H9 (cell line): ENCODE measurements at places on chromosomes 4 and X. TPM values are rescaled to one million over a fixed set of nuclear protein-coding genes. Genes with fewer than 3 reads are reported as not detected.

- DNase-seq: no peak
Measured at GRCh38 chr4:113221990-113222389, 172.5 kb downstream of the ANK2 start.

GRCh38 chr4:84220990-84221389 lies 278.1 kb downstream of the NKX6-1 start:
- no peak for DNase-seq

DNA sequence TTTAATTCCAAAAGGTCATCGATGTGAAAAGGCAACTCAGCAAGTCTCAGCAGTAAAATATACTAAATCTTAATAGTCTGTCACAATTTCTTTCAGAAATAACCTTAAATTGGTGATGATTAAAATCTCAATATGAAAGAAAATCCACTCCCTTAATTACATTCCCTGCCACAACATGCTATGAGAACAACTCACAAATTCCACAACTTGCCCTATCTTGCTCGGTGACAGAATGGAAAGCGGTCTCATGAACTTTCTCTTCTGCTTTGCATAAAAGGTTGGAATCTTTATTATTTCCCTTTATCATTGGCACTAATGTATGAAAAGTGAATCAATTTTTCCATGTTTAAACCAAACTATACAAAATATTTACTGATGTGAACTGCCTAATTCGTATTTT lies 380.8 kb downstream of the TMA16 start:
- DNase-seq: no peak

PDZD4 gene
- total RNA-seq: 110 and 118 TPM in 2 replicates

FRMPD4 gene
- 0.18 and 0.24 TPM in 2 replicates for total RNA-seq

DNA sequence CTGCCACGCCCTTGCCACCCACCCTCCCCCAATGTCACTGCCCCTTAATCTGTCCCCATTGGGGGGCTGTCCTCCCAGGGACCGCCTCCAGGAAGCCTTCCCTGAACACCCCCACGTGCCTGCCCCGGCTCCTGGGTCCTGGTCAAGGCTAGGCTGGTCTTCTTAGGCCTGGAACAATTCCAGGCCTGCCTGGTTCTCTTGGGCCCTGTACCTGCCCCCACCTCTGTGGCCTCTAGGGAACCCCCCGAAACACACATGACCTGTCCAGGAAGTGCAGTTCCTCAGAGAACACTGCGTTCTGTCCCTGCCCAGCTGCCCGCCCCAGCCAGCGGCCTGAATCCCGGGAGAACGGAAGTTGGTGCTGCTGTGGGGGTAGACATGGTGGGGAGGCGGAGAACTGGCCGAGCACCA lies 5.1 kb downstream of the MXD4 start:
- no peak for DNase-seq

GRCh38 chr4:114146947-114147618 lies 167.6 kb upstream of the ARSJ start:
- DNase-seq: no peak

GRCh38 chrX:11100281-11101035 lies 10.7 kb upstream of the HCCS start:
- peak; percentile 30 for DNase-seq

DNA sequence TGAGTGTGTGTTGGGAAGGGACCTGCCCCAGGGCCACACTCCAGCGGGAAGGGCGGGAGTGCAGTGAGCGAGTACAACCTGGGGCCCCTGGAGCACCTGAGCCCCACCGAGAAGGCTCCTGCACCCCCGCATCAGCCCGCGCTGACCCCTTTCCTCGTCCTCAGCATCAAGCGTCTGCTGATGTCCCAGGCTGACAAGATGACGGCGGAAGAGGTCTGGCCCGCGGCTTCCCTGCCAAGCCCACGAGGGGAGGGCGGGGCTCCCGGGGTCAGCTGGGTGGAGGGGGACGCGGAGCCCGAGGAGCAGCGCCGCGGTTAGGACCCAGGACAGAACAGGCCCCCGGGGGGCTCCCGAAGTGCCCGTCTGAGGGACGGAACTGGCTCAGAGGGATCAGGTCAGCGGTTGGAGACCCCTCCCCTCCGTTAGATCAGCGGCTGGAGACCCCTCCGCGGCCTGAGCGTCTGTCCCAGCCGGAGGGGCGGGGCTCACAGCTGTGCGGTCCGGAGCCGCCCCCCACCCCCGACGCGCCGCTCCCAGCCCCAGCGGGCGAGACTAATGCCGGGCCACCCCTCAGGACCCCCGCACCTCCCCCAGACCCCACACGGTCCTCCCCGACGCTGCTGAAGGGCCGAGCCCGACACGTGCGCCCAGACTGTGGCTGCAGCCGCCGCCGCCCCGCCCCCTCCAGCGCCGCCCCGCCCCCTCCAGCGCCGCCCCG lies 6.7 kb downstream of the MYL5 start:
- peak; percentile 77 for DNase-seq

SAP30 gene
- 13.5 and 14.7 TPM in 2 replicates for total RNA-seq

DNA sequence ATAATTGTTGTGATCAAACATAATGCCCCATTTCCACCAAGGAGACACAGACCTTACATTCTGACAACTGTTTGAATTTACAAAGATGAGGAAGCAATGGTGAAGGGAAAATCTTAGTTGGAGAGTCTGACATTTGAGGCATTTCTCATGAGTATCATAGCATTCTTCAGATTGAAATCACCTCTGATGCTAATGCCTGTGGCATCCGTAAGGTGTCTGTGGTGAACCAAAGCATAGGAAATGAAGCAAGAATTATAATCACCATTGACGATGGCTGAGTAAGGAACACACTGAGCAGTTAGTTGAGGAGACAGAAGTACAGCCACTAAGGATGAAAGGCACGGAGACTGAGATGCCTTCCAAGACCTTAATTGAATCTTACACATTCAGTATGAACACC lies 575.7 kb downstream of the TRIML1 start:
- DNase-seq: no peak

- no peak for DNase-seq
Measured at GRCh38 chrX:43165343-43165920, 387.5 kb upstream of the PPP1R2C start.

GRCh38 chr4:38979511-38980230 lies 52.5 kb downstream of the TMEM156 start:
- DNase-seq: no peak

- DNase-seq: no peak
Measured at GRCh38 chr4:37220685-37221084, 23.9 kb upstream of the NWD2 start.

- DNase-seq: no peak
Measured at GRCh38 chrX:32687379-32687778, 524.0 kb downstream of the DMD start.

- no peak for DNase-seq
Measured at GRCh38 chr4:179543771-179544170, 2101.5 kb upstream of the AGA start.

GRCh38 chr4:102318526-102318925 lies 26.8 kb downstream of the SLC39A8 start:
- DNase-seq: no peak

DNA sequence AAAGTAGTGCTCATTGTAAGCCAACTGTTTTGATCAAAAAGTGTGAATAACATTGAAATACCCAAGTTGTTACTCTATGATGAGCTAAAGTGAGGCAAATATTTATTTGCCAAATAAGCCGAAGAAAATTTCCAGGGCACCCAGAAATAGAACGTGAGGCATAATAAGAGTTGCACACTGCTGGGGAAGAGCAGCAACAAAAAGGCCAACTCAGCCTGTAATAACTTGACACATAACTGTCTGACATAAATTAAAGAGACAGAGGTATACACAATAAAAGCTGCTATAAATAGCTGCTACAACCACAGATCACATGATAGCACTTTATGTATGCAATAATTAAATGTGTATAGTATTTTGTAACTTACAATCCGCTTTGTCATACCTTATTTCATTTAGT lies 2.0 kb upstream of the ABCB7 start:
- DNase-seq: no peak

GRCh38 chr4:176793060-176793605 lies 411 bp upstream of the VEGFC start:
- DNase-seq: no peak

DNA sequence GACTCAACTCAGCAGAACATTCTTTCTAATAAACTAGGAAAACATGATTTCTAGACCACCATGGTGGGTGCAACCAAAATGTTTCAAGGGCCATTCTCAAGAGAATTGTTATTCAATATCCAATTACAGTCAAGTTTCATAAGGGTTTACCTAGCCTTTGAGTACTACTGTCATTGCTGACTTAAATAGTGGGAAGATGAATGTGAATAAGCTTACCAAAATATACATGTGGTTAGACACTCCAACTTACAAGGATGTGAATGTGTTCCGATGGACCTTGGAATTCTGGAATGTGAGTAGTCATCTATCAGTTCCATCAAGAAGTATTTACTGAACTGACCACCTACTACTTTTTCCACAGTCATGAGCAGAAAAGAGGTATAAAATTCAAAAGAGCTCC lies 16.9 kb downstream of the SH3RF1 start:
- no peak for DNase-seq

GRCh38 chr4:137226221-137226620 lies 306.1 kb downstream of the PCDH18 start:
- DNase-seq: no peak

GRCh38 chr4:95107004-95107403 lies 349.2 kb downstream of the BMPR1B start:
- no peak for DNase-seq

- no peak for DNase-seq
Measured at GRCh38 chr4:122481766-122482405, 25.4 kb upstream of the IL2 start.

GRCh38 chr4:37815591-37815990 lies 10.9 kb upstream of the PGM2 start:
- no peak for DNase-seq

DNA sequence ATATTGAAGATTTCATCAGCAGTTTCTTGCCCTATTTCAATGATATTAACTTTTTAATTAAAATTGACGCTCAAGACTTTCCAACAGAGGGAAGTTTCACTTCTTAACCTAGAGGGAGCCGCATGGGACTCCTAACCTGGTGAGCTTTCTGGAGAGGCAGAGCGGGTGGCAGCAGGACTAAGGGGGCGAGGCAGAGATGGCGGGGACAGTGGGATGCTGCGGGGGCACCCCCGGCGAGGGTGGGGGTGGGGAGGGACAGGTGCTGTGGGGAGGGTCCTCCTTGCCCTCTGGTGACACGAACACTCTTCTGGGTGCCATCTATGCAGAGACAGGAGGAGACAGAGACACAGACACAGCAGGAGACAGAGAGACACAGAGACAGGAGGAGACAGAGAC lies 104.4 kb downstream of the ADRA2C start:
- peak; percentile 24 for DNase-seq

SGMS2 gene
- total RNA-seq: 9.7 TPM in 2 replicates

- no peak for DNase-seq
Measured at GRCh38 chr4:102172341-102172740, 172.9 kb downstream of the SLC39A8 start.

GRCh38 chrX:124690495-124690894 lies 344.1 kb downstream of the SH2D1A start:
- no peak for DNase-seq

HHIP gene
- total RNA-seq: 2.7 and 3.8 TPM in 2 replicates

DNA sequence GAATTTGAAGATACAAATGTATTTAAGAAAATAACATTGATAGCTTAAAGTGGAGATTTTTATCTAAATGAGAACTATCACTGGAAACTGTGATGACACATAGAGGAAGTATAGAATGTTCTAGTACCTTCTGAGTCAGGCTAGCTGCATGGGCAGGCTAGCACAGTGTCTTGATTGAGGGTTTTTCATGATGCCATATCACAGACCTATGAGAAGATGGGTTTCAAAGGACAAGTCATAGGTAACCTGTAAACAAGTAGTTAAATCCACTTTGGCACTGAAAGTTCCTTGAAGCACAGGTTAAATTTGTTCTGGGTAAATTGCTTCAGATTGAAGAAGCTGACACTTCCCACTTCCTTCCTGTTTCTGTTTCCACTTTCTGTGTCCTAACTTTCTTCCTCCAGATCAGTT lies 48.2 kb upstream of the CDKN2AIP start:
- no peak for DNase-seq

- no peak for DNase-seq
Measured at GRCh38 chr4:25065932-25066590, 35.3 kb upstream of the LGI2 start.

DNA sequence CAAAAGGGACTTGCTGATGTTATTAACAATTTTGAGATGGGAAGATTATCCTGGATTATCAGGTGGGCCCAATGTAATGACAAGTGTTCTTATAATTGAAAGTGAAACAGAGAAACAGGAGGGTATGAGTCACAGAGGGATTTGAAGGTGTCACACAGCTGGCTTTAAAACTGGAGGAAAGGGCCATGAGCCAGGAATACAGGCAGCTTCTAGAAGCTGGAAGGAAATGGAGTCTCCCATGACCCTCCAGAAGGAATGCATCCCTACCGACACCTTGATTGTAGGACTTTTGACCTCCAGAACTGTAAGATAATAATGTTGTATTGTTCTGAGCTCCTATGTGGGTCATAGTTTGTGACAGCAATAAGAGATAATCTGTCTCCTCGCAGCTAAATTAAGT lies 98.0 kb upstream of the STIM2 start:
- DNase-seq: no peak

TBC1D8B gene
- total RNA-seq: 2.6 TPM in 2 replicates

GRCh38 chrX:135295944-135296305 lies 13.4 kb upstream of the ETDC start:
- DNase-seq: no peak
